HCT116 (cell line): ENCODE measurements at places on chromosomes 1 and 21. TPM values are rescaled to one million over a fixed set of nuclear protein-coding genes. Genes with fewer than 3 reads are reported as not detected.

Gene PYHIN1
- not detected for total RNA-seq

- peak; percentile 50 for DNase-seq
- no peak overlapping the region for H3K4me3 ChIP-seq
- peaks cover 21% of the 10 kb centered on the region for H3K4me1 ChIP-seq
- H3K36me3 ChIP-seq = no peaks in the 10 kb centered on the region
Measured at GRCh38 chr1:230308039-230308438, 118.1 kb downstream of the PGBD5 start.

- H3K36me3 ChIP-seq = no peaks in the 10 kb centered on the region
- H3K27ac ChIP-seq = no peak overlapping the region
- H3K4me3 ChIP-seq = no peak overlapping the region
- no peaks in the 10 kb centered on the region for H3K4me1 ChIP-seq
Measured at GRCh38 chr1:159197561-159198557, 6.8 kb upstream of the ACKR1 start.

- H3K27me3 ChIP-seq = peaks cover 50% of the 10 kb centered on the region
- H3K36me3 ChIP-seq = no peaks in the 10 kb centered on the region
- H3K27ac ChIP-seq = no peak overlapping the region
- no peak for DNase-seq
- H3K4me1 ChIP-seq = no peaks in the 10 kb centered on the region
- H3K4me3 ChIP-seq = no peak overlapping the region
Measured at GRCh38 chr1:165423136-165423535, 21.8 kb downstream of the RXRG start.

Gene GCSAML
- not detected for total RNA-seq

DNA sequence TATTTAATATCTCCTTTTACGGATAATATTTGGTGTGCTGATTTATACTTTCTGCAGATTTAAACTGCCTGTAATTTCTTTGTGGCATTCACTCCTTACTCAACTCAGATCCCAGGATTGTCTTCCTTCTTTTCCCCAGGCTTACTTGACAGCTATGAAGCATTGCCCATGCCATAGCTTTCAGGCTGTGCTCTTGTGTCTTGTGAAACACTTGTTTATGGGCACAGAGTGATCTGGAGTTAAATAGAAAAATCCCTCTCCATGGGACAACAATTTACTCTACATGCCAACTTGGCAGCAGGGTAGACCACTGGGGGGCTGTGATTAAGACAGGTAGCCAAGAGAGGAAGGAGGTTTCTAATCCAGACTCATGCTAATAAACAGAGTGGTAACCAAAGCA lies 57.4 kb downstream of the PPP1R12B start:
- no peak overlapping the region for H3K4me3 ChIP-seq
- H3K4me1 ChIP-seq = peaks cover 10% of the 10 kb centered on the region
- no peaks in the 10 kb centered on the region for H3K27me3 ChIP-seq
- H3K27ac ChIP-seq = no peak overlapping the region

GRCh38 chr1:223019256-223019655 lies 123.8 kb downstream of the TLR5 start:
- H3K4me3 ChIP-seq = no peak overlapping the region
- H3K36me3 ChIP-seq = no peaks in the 10 kb centered on the region
- H3K27me3 ChIP-seq = no peaks in the 10 kb centered on the region
- no peak overlapping the region for H3K27ac ChIP-seq
- no peaks in the 10 kb centered on the region for H3K4me1 ChIP-seq
- DNase-seq = no peak

DNA sequence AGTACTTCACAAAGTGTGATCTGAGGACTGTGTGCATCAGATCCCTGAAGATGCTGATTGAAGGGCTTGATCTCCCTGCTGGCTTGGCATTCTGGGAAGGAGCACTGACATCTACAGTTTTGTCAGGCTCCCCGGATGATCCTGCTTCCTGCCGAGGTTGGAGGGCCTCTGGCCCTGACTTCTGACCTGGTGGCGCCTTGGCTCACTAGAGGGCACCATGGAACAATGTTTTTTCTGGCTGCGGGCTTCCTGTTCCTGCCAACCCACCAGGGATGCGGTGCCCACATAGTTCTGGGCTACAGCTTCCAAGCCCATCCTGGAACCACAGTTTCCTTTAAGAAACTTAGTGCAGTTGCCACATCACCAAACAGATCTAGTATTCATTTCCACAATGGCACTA lies 38.8 kb upstream of the RASAL2 start:
- H3K4me1 ChIP-seq = peaks cover 12% of the 10 kb centered on the region
- H3K27me3 ChIP-seq = no peaks in the 10 kb centered on the region
- no peak for DNase-seq
- no peak overlapping the region for H3K4me3 ChIP-seq
- H3K27ac ChIP-seq = no peak overlapping the region

GRCh38 chr1:15952317-15953258 lies 23.3 kb downstream of the ZBTB17 start:
- H3K4me3 ChIP-seq = peak overlapping the region; percentile 39
- H3K27me3 ChIP-seq = no peaks in the 10 kb centered on the region
- 0 out of 2 replicates have a peak overlapping the region, but pooled peaks have one; percentile 10 for H3K27ac ChIP-seq

- 0 out of 2 replicates have a peak, but pooled peaks cover 3% of the 10 kb centered on the region for H3K4me1 ChIP-seq
- H3K27me3 ChIP-seq = no peaks in the 10 kb centered on the region
- H3K4me3 ChIP-seq = no peak overlapping the region
- DNase-seq = no peak
- H3K27ac ChIP-seq = no peak overlapping the region
- no peaks in the 10 kb centered on the region for H3K36me3 ChIP-seq
Measured at GRCh38 chr1:219773775-219774174, 154.6 kb downstream of the SLC30A10 start.

GRCh38 chr1:19087017-19087736 lies 122.9 kb downstream of the UBR4 start:
- no peak overlapping the region for H3K4me3 ChIP-seq
- no peak overlapping the region for H3K27ac ChIP-seq
- peaks cover 55% of the 10 kb centered on the region for H3K36me3 ChIP-seq

- no peaks in the 10 kb centered on the region for H3K36me3 ChIP-seq
- peak; percentile 45 for DNase-seq
- no peak overlapping the region for H3K27ac ChIP-seq
Measured at GRCh38 chr1:165364568-165365133, 8.1 kb upstream of the LMX1A start.

Gene CCNL2
- 173 TPM for total RNA-seq

Gene TEX38
- total RNA-seq = 0.47 TPM

GRCh38 chr1:168335500-168335899 lies 54.8 kb downstream of the TBX19 start:
- H3K27ac ChIP-seq = no peak overlapping the region
- no peaks in the 10 kb centered on the region for H3K27me3 ChIP-seq
- no peak for DNase-seq
- no peaks in the 10 kb centered on the region for H3K36me3 ChIP-seq
- H3K4me3 ChIP-seq = no peak overlapping the region

DNA sequence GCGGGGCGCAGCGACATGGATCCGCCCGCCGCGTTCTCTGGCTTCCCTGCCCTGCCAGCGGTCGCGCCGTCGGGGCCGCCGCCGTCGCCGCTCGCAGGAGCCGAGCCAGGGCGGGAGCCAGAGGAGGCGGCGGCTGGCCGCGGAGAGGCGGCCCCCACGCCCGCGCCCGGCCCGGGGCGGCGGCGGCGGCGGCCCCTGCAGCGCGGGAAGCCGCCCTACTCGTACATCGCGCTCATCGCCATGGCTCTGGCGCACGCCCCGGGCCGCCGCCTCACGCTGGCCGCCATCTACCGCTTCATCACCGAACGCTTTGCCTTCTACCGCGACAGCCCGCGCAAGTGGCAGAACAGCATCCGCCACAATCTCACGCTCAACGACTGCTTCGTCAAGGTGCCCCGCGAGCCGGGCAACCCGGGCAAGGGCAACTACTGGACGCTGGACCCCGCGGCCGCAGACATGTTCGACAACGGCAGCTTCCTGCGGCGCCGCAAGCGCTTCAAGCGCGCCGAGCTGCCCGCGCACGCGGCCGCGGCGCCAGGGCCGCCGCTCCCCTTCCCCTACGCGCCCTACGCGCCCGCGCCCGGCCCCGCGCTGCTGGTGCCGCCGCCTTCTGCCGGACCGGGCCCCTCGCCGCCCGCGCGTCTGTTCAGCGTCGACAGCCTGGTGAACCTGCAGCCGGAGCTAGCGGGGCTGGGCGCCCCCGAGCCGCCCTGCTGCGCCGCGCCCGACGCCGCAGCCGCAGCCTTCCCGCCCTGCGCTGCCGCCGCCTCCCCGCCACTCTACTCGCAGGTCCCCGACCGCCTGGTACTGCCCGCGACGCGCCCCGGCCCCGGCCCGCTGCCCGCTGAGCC lies 459 bp downstream of the FOXE3 start:
- no peak for DNase-seq
- no peaks in the 10 kb centered on the region for H3K27me3 ChIP-seq
- no peak overlapping the region for H3K4me3 ChIP-seq
- no peak overlapping the region for H3K27ac ChIP-seq
- no peaks in the 10 kb centered on the region for H3K36me3 ChIP-seq

Gene OR6N1
- not detected for total RNA-seq

- DNase-seq = no peak
- peaks cover 30% of the 10 kb centered on the region for H3K27me3 ChIP-seq
- no peak overlapping the region for H3K4me3 ChIP-seq
- H3K36me3 ChIP-seq = no peaks in the 10 kb centered on the region
Measured at GRCh38 chr1:4171480-4172450, 271.7 kb upstream of the C1orf174 start.

- H3K36me3 ChIP-seq = no peaks in the 10 kb centered on the region
- H3K4me3 ChIP-seq = no peak overlapping the region
- no peaks in the 10 kb centered on the region for H3K27me3 ChIP-seq
- H3K27ac ChIP-seq = no peak overlapping the region
- no peaks in the 10 kb centered on the region for H3K4me1 ChIP-seq
- no peak for DNase-seq
Measured at GRCh38 chr1:31444725-31445448, 31.9 kb downstream of the SERINC2 start.

Gene FCRL4
- not detected for total RNA-seq

DNA sequence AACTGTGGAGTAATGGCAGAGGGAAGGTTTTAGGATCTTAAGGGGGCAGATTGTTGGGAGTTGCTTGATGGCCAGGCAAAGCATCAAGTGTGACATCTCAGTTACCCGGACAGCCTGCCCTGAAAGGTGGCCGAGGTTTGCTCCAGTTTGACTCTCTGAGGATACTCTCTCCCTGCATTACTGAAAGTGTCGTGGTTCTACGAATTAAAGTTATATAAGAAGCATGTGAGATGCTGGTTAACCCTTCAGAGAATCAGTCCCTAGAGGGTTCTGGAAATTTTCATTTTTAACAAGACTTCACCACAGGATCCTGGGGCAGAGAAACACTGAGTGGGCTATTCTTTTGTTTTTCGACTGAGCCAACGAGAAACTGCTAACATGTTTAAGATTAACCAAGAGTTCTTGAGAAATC lies 689 bp upstream of the ZNF644 start:
- DNase-seq = no peak
- H3K27me3 ChIP-seq = no peaks in the 10 kb centered on the region
- no peaks in the 10 kb centered on the region for H3K36me3 ChIP-seq
- H3K4me1 ChIP-seq = peaks cover 39% of the 10 kb centered on the region
- peak overlapping the region; percentile 51 for H3K4me3 ChIP-seq

DNA sequence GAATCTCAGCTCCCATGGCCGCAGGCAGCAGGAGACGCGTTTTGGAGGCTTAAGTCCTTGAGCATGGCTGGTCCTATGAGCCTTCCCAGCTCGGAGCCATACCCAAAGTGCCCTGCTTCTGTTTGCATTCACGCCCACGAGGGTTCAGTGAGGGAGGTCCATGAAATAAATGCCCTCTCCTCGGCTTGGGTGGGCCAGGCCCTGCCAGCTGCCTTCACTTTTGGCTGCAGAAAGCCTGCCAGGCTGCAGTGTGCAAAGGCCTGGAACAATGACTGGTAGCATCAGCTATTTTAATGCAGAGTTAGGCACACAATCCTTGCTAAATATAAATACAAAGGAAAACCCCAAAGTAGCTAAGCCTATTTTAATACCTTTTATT lies 49.4 kb downstream of the H3-3A start:
- no peaks in the 10 kb centered on the region for H3K27me3 ChIP-seq
- H3K4me1 ChIP-seq = peaks cover 20% of the 10 kb centered on the region
- H3K36me3 ChIP-seq = no peaks in the 10 kb centered on the region
- no peak for DNase-seq

Gene CENPF
- 120 TPM for total RNA-seq

DNA sequence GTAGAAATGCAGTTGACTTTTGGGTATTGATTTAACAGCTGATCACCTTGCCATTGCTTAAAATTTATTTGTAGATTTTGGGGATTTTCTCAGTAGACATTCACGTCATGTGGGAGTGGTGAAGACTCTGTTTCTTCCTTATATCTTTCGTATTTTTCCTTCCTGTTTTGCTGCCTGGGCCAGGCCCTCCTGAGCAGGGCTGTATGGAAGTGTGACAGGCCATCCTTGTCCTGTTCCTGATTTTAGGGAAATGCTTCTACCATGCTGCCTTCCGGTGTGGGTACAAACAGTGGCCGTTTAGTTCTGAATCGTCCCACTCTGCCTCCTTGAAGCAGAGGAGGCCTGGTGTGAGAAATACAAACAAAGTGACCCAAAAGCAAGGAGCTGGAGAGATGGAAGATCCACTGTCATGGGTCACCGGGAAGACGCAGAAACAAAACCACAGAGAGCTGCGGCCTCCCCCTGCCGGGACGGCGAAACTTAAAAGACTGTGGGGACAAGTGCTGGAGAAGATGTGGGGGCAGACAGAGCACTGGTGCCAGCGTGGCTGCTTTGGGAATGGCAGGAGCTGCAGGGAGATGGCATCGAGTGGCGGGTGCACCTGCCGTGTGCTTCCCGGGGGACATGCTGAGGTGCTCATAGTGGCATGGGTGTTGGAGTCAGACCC lies 7.6 kb downstream of the AGPAT3 start:
- no peak overlapping the region for H3K27ac ChIP-seq
- no peaks in the 10 kb centered on the region for H3K27me3 ChIP-seq
- H3K4me3 ChIP-seq = no peak overlapping the region

Gene CRTC2
- total RNA-seq = 33.8 TPM

- no peak overlapping the region for H3K4me3 ChIP-seq
- no peaks in the 10 kb centered on the region for H3K4me1 ChIP-seq
- H3K27ac ChIP-seq = no peak overlapping the region
- H3K27me3 ChIP-seq = no peaks in the 10 kb centered on the region
- DNase-seq = no peak
Measured at GRCh38 chr1:27316860-27317259, 5.1 kb upstream of the TMEM222 start.

DNA sequence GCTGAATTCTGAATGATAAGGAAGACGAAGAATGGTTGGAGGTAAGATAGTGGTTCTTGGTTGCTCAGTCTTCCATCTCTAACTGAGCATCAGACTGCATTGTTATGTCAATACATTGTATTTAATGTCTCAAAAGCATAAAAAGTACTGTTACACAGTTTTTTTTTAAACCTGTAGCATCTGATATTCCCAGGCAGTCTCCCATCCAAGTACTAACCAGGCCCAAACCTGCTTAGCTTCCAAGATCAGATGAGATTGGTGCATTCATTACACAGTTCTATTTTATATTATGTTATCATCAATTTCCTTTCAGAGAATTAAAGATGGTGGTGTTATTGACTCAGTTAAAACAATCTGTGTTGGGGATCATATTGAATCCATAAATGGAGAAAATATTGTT lies 48.9 kb downstream of the GIPC2 start:
- no peak for DNase-seq
- H3K4me1 ChIP-seq = peaks cover 11% of the 10 kb centered on the region
- no peaks in the 10 kb centered on the region for H3K27me3 ChIP-seq
- H3K27ac ChIP-seq = no peak overlapping the region
